Esophagus squamous epithelium (tissue), 5 donors: ENCODE measurements at places on chromosomes 12 and 14.

- DNase-seq = no peak
These were observed 8.3 kb downstream of the KRT80 start for GRCh38 chr12:52183544-52183910.

GRCh38 chr12:67452119-67452805 lies 183.1 kb downstream of the CAND1 start:
- no peak for DNase-seq

DNA sequence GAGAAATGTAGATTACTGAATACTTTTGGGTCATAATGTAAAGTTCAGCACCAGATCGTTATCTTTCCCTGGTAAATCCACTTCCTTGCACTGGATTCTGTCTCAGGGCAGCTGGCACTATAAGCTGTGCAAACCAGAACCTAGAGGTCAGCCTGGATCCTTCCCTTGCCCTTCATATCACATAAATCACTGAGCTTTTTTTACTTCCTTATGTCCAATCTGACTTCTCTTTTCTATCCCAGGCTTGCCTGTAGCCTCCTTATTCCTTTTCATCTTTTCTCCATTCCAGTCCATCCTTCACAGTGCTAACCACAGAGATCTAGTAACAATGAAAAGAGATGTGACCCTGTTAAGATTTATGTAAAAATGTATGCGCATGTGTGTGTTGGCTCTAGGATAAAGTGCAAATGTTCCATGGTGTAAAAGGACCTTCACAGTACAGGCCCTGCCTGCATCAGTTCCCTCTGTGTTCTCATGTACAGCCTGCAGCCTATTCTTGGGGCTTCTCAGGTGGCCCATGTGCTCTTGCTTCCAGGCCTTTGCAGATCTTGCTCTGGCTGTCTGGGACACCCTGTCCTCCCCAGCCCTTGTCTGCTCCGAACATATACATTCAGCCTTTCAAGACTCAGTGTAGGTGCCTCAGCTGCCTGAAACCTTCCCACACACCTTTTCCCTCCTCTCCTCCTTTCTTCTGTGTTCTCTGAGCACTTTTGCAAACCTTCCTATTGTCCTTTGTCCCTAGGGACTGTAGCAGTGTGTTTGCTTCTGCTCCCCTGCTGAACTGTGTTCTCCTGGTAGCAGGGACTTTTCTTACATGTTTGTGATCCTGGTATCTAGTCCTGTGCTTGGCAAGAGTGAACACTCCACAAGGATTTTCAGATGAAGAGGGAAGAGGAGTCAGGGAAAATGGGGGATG lies 30.0 kb downstream of the PELI2 start:
- no peak for DNase-seq

DNA sequence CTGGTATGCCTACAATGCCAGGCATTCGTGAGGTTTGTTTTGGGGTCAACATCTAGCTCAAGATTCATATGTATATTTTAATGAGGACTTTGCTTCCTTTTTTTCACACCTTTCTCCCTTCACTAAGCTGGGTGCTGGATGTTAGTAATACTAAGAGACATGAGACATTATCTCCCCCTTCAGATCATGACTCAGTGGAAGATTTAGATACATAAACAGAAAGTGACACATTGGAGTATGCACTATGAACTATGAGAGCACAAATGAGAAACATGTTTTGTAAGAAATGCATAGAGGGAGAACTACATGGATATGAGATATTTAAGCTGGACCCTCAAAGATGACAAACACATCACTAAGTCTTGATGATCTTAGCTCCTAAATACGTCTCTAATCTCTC lies 286.3 kb downstream of the RPAP3 start:
- no peak for DNase-seq

GRCh38 chr12:40511341-40511740 lies 180.9 kb upstream of the CNTN1 start:
- DNase-seq = no peak

GRCh38 chr12:2187195-2187945 lies 134.6 kb downstream of the CACNA1C start:
- DNase-seq = no peak

DNA sequence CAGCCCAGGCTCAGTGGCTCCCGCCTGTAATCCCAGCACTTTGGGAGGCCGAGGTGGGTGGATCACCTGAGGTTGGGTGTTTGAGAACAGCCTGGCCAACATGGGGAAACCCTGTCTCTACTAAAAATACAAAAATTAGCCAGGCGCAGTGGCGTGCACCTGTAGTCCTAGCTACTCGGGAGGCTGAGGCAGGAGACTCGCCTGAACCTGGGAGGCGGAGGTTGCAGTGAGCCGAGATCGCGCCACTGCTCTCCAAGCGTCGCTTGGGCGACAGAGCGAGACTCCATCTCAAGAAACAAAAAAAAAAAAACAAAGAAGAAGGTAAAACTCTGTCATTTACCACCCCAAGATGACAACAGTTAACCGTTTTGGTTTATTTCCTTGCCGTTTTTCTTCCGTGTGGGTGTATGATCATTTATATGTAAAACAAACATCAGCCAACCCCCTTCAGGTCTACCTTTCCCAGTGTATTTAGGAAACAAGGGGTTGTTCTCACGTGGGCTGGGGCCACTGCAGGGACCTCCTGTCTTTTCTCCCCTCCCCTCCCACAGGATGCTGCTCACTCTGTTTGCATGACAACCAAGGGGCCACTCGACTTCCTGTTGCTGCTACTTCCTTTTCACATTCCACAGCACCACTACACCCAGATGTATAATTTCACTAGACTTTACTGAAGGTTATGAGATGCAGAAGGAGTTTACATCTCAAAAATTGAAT lies 13.6 kb downstream of the TTC9 start:
- peak; percentile 11 for DNase-seq

DNA sequence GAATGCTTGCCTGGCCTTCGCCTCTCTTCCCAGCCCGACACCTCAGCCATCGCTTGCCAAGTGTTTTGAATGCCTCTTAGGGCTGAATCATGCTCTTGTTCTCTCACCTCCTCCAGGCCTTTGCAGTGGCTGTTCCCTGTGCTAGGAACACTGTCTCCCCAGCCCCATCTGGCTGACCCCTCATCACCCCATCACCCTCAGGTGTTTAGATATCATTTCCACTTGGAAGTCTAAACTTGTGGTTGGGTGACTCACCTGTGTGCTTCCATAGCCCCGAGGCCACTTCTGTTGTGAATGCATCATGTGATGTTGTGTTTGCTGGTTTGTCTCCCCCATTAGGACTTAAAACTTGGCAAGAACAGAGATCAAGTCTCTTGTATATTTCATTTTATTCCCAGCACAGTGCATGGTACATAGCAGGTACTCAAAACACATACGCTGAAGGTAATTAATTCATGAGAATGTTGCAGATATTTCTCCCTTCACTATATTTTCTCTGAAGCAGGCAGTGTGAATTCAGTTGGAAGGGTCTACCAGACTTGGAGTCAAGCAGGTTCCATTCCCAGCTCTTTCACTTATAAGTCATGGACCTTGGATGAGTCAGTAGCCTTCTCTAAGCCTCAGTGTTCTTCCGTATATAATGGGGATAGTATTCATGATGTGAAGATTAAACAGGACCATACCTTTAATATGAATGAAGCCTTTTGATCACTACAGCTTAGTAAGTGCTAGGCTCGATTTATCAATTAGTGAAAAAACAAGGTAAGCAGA lies 67.8 kb downstream of the HRK start:
- no peak for DNase-seq

DNA sequence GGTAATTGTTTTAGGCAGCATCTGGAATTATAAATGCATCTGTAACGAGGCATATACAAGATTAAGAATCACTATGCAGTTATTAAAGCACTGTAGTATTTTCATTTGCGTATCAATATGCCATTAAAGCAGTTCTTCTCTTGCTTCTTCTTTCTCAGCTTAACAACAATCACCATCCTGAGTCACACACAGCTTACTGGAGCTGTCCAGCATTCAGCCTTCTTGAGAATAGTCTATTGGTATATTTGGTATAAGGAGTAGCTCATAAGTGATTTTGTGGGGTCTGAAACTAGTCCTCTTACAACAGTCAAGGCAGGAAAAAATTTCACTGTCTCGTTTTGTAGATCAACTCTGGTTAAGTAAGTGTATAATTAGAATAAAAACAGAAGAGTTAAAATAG lies 523.0 kb upstream of the FOXG1 start:
- DNase-seq = no peak

DNA sequence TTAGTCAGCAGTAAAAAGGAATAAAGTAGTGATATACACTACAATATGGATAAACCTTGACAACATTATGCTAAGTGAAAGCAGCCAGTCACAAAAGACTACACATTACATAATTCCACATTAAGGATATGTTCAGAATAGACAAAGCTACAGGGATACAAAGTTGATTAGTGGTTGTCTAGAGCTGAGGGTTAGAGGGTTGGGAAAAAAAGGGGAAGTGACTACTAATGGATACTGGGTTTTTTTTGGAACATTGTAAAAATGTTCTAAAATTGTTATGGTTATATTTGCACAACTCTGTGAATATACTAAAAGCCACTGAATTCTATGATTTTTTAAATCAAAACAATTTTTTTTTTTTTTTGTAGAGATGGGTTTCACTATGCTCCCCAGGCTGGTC lies 4.8 kb upstream of the NGDN start:
- no peak for DNase-seq

DNA sequence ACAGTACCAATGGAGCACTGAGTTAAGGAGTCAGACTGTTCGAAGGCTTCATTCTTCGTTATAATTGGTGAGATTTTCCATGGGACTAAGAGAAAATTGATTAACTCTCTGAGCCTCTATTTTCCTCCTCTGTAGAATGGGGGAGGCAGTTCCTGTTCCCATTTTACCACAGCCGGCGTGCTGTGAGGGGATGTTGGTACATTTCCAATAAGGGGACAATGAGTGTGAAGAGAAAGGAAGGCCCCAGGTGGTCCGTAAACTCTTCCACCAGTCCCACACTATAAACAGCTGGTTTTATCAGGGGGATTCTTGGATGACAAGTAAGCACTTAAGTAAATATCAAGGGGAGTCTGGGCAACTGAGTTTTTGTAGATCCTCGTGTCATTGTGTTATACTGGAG lies 109.9 kb downstream of the DAD1 start:
- no peak for DNase-seq

- no peak for DNase-seq
These were observed 47.3 kb downstream of the RPS29 start for GRCh38 chr14:49538852-49539251.

DNA sequence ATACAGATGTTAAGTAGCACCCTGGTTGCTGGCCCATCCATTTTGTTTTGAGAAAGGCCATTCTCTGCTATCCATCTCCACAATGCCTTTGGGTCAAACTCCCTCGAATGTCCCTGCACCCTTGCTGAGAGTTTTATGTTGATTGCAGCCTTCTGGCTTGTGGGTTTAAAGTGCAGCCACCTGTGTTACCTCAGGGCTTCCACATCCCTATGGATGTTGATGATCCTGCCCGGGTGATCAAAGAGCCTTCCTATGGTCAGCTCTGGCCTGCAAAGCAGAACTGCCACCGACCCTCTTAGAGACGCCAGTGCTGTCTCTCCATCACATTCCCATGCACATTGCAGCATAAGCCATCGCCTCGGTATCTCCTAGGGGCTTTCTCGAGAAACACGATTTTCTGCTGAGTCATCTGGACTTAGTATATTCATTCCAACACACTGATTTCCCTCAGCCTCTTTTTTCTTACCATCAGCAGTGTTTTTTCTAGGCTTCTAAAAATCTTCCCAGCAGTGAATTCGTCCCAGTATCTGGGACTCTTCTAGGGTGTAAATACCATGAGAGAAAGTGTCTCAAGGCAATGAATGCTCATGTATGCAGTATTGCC lies 585.7 kb upstream of the TMEM132C start:
- DNase-seq = no peak

DNA sequence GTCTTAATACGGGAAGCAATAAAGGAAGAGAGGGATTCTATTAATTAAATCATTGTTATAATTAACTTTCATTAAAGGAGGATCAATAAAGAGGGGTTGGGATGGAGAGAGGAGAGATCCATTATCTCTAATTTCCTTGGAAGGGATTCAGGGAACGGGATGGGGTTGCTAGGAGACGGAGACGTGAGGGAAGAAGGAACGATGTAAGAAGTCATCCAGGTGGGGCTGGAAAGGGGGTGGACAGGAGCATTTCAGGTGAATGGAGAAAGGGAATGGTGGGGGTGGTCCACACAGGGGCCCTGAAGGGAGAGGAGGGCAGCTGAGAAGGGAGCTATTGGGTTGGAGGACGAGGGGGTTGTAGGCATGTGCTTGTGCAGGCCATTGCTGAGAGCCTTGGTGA lies 17.2 kb downstream of the CALCOCO1 start:
- DNase-seq = no peak

- DNase-seq = no peak
These were observed 5.7 kb downstream of the SDSL start for GRCh38 chr12:113427882-113428281.

GRCh38 chr12:45343269-45344051 lies 127.6 kb downstream of the ANO6 start:
- no peak for DNase-seq

DNA sequence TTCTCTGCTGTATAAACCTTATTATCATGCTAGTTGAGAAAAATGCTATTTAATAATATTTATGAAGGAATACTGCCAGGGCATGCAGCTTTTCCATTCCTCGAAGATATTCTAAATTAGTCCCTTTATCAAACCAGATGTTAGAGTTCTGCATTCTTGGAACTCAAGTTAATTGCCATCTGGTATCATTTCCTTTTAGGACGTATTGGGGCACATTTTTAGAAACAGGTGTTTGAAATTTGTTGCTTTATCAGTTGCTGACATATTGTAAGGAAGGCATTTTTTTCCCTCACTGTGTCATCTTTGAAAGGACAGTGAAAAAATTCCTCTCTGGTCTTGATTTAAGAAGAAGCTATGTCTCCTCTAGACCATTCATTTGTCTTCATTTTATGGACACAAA lies 471.2 kb upstream of the PRICKLE1 start:
- no peak for DNase-seq

GRCh38 chr12:64528616-64529015 lies 76.7 kb downstream of the TBK1 start:
- DNase-seq = no peak
